ENCODE measurements at places on chromosomes 5 and 9.

DNA sequence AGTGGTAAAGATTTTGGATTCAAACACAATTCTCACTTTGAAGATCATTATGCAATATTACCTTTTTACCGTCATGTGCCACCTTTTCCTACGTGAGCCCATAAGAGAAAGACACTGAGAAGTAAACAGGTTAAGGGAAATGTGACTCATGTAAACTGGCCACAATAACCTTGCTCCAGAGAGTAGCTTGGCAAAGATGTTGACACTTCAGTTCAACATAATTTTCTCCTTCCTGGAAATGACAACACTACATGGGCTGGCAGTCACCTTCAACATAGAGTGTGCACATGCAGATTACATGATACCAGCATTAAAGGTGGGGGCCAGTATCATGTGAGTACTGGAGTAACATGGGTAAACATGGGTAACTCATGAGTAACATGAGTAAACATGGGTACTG, 141.9 kb downstream of the CDK5RAP2 start:
- no peak for DNase-seq

DNA sequence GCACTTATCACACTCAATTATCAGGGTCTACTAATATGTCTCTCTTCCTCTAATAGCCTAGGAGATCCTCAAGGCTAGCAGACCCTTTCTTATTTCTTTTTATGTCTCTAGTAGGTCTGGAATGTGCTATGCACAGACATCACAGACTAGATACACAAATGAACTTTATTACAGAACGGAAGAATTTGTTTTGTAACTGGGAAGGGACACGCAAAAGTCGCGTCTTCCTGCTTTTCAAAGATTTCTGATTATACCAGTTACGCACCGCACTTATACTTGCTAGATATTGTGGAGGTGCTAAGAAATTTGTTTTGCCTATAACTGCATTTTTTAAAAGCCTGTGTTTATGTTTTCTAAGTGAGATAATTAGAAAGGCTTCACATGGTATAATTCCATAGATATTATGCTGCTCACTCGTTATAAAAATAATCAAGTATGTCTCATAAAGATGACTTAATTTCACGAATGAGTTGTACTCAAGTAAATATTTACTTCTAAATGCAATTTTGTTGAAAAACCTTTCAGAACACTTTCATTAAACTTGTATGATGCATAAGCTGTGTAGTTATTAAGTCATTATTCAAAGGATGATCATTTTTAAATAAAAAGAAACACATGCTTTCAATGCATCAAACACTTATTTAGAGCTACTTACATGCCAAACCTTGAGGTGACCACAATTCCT, 662.6 kb downstream of the ACTL7B start:
- DNase-seq: no peak

DNA sequence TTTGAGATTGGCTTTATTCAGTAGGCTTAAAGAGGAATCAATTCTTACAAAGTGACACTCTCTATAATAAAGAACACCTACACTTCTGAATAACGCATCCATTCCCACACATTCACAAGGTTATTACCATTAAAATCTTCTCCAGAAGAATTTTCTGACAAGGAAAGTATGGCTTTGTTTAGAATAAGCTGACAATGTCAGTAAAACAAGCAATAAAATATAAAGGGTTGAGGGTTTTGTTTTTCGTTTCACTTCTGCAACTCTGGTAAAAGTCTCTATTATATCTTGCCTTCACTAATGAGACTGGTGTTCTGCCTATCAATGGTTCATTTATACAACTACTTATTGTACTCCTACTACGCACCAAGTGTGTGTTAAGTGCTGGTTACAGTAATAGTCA, 169.7 kb downstream of the NFIB start:
- DNase-seq: no peak

DNA sequence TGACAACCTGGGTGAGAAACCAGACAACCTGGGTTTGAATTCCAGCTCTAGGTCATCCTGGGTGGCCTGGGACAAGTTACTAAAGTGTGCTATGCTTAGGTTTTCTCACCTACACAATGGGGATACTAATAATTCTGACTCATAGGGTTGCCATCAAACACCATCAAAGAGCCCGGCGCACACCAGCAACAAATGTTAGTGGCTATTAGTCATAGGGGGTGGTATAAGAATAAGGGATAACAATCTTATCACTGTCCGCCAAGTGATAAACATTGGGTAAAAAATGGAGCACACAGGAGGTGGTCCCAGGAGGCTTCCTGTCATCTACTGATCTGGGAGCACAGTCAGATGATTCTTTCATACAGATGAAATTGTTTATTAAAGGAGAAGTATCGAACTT, 61.4 kb upstream of the AFAP1L1 start:
- no peak for DNase-seq

DNA sequence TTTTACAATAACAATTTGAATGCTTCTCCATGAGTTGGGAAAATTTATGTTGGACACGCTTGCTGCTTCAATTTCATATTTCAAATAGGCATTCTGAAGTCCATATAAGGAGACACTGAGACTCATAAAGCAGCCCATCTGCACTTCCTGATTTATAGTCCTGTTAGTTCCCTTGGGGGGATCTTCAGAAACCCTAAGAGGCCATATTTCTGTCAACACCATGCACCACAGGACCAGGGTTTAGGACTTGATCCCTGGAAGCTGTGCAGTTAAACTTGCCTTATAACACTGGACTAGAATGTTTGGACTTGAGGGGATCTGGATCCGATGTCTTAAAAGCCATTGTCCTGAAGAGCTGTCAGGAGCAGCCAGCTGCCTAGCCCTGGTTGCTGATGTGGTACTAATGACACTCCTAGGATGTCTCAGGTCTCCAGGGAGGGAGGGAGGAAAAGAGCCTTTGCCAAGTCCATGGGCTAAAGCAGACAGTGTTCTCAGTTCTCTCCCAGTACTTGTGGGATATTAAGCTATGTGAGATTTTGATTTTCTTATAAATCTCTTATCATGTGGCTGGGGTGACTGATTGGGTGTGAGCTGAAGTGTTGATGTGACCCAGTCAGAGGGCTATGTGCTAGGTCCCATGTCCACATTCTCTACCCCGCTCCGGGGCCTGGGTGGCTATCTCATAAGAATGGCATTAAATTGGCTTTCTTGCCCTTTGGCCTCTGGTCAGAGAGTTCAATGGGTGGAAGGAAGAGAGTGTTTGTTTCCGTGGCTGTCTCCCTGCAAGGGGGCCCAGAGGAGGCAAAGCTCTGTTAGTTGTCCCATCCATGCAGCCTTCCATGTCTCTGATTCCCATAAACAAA, 399.8 kb downstream of the OSTF1 start:
- DNase-seq: no peak

- no peak for DNase-seq
Observed at GRCh38 chr5:89181546-89181945, 298.6 kb upstream of the MEF2C start.

GRCh38 chr9:36873247-36873875, 160.7 kb downstream of the PAX5 start:
- DNase-seq: peak; percentile 72

DNA sequence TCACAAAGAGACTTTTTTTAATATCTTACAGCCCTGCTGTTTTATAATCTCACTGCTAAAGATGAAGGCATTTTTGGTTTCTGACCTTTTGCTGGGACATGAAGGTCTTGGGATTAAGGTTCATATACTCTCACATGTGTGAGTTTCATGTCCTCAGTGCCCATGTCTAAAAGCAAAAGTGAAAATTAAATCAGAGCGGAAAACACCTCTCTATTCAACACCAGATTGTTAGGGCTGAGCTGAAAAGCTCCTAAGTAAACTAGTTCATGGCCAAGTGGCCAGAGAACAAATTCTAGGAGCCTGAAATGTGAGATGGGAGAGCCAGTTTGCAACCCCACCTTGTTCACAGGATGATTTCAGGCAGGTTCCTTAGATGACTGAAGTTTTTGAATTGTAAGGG, 110.9 kb downstream of the GRIA1 start:
- DNase-seq: no peak

- no peak for DNase-seq
Observed at GRCh38 chr9:37038943-37039464, 4.9 kb upstream of the PAX5 start.

DNA sequence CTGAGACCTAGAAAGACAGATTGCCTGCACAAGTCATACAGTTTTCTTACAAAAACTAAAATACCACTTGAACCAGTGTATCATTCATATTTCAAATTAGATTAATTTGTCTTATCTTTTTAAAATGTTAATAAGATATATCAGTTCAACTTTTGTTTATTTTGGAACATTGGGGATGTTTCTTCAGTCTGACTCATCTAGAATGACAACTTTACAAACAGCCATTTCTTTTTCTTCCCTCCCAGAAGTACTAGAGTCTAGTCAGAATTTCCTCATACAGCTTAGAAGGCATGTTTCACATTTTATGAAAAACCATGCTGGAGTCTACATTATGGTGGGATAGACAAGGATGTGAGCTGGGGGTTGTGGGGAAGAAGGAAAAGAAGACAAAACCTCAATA, 262.5 kb downstream of the NFIB start:
- no peak for DNase-seq

GRCh38 chr5:45437752-45438151, 258.4 kb downstream of the HCN1 start:
- DNase-seq: no peak

DNA sequence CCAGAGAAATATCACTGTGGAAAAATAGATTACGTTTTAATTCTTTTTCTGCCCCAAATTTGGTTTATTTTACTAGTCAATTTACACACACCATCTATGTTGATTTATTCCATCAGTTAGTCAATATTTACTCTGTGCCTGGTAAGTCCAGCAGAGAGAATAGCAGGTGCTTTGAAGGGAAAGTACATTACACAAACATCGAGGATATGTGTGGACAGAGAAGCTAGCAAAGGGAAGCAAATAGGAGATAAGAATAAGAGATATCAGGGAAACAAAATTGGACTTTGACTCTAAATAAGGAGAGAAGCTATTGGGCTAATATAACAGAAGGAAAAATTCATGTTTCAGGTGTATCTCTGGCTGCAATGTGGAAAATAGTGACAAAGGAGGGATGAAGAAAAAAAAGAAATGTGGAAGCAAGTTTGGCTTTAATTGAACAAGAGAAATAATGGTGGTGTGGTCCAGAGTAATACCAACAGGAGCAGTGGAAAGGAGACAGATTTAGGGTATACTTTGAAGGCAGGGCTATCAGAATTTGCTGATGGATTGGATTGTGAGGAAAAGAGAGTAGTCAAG, 587.7 kb upstream of the CDH6 start:
- DNase-seq: no peak

- DNase-seq: no peak
Observed at GRCh38 chr5:149404746-149405549, 25.9 kb upstream of the IL17B start.

DNA sequence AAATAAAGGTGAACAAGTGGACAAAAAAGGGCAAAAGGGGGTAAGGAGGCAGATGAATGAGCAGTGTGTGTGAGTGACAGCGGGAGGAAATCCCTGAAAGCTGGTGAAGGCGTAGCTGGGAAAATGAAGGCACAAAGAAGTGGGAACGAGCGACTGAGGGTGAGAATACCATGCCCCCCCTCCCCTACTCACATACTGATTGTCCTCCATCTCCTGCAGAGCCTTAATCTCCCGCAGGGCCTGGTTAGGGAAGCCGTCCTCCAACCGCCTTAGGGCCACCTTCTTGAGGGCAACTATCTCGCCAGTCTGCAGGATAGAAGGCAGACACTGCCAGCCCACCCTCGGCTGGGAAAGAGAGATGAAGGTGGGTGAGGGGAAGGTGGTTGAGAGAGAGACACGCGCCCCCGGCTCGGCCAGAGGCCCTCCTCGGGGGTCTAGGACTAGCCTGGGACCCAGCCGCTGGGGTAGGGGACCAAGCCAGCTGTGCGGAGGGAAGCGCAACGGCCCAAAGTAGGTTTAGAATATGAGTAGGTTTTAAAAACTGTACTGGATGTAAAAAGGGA, 522 bp downstream of the CDK20 start:
- DNase-seq: no peak

- no peak for DNase-seq
Observed at GRCh38 chr5:134255418-134256150, 29.7 kb upstream of the PPP2CA start.
